ENCODE measurements at places on chromosomes 13 and 19.

DNA sequence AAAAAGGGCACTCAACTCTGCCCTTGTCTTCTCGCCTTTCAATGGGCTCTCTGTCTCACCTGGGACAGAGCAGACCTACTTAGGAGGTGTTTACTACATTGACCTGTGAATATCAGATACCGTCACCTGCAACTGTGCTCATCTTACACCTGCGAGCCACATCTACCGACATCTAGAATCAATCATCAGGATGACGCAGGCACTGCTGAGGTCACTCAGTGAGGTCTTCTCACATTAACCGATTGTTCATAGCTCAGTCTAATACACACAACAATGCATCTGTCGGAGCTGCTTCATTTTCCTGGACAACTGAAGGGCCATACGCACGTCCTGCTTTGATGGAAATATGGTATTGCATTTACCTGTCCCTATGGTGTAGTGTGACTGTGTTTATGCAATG, 211.9 kb downstream of the FGF9 start:
- no peaks in the 10 kb centered on the region for H3K36me3 ChIP-seq
- H3K4me1 ChIP-seq: no peaks in the 10 kb centered on the region
- no peaks in the 10 kb centered on the region for H3K27me3 ChIP-seq
- H3K4me3 ChIP-seq: no peak overlapping the region

- H3K27me3 ChIP-seq: peaks cover 6% of the 10 kb centered on the region
- H3K4me3 ChIP-seq: no peak overlapping the region
- no peaks in the 10 kb centered on the region for H3K36me3 ChIP-seq
- no peaks in the 10 kb centered on the region for H3K4me1 ChIP-seq
- DNase-seq: no peak
Measured at GRCh38 chr19:19578252-19578651, 40.2 kb downstream of the CILP2 start.

- no peaks in the 10 kb centered on the region for H3K4me1 ChIP-seq
- H3K27me3 ChIP-seq: peaks cover 48% of the 10 kb centered on the region
- peak; percentile 62 for DNase-seq
- no peak overlapping the region for H3K27ac ChIP-seq
- no peaks in the 10 kb centered on the region for H3K36me3 ChIP-seq
- no peak overlapping the region for H3K4me3 ChIP-seq
Measured at GRCh38 chr19:38233740-38234251, 9.8 kb upstream of the DPF1 start.

DNA sequence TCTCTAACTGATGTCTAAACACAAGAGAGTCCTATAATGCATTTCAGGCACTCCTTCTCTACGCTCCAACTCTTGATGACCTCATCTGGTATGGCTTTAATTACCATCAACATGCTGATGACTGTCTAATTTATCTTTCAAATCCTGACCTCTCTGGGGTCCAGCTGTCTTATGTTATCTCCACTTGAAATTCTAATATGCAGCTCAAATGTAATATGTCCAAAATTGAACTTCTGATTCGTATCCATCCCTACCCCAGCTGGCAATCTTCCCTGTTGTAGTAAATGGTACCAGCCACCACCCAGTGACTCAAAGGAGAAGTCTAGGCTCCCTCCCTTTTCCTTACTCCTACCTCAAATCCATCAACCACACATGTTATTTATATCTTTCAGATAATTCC, 288.0 kb upstream of the SLC10A2 start:
- H3K4me1 ChIP-seq: no peaks in the 10 kb centered on the region
- no peak overlapping the region for H3K27ac ChIP-seq
- H3K36me3 ChIP-seq: no peaks in the 10 kb centered on the region
- DNase-seq: no peak

Measured in MM.1S (cell line).